ENCODE measurements at places on chromosomes 11 and 22.
A peak's percentile ranks its signal among the peaks of the same experiment; 100 is the strongest.

GRCh38 chr11:1829039-1829820 lies 5.6 kb upstream of the SYT8 start:
- peaks cover 4% of the 10 kb centered on the region for H3K27me3 ChIP-seq
- no peak overlapping the region for H3K4me3 ChIP-seq
- peaks cover 8% of the 10 kb centered on the region for H3K4me1 ChIP-seq
- no peaks in the 10 kb centered on the region for H3K36me3 ChIP-seq
- no peak for DNase-seq

- no peaks in the 10 kb centered on the region for H3K27me3 ChIP-seq
- H3K36me3 ChIP-seq: no peaks in the 10 kb centered on the region
- no peak overlapping the region for H3K27ac ChIP-seq
Observed at GRCh38 chr11:120601536-120601935, 90.0 kb downstream of the GRIK4 start.

GRCh38 chr22:17807578-17808410 lies 33.5 kb upstream of the BID start:
- H3K4me3 ChIP-seq: no peak overlapping the region
- H3K27me3 ChIP-seq: no peaks in the 10 kb centered on the region

DNA sequence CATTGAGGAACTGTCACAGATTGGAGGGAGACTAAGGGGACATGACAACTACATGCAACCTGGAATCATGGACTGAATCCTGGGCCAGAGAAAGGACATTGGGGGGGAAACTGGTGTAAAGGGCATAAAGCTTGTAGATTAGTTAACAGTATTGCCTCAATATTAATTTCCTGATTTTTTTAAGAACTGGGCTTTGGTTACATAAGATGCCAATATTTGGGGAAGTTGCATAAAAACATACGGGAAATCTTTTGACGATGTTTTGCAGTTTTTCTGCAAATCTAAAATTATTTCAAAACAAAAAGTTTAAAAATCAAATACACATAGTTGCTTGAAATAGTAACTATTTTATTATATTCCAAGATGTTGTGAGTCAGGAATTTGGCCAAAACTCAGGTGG lies 2.9 kb upstream of the FOLR3 start:
- peaks cover 3% of the 10 kb centered on the region for H3K4me1 ChIP-seq
- no peaks in the 10 kb centered on the region for H3K36me3 ChIP-seq
- H3K27ac ChIP-seq: peak overlapping the region; percentile 32
- H3K27me3 ChIP-seq: no peaks in the 10 kb centered on the region
- no peak overlapping the region for H3K4me3 ChIP-seq

DNA sequence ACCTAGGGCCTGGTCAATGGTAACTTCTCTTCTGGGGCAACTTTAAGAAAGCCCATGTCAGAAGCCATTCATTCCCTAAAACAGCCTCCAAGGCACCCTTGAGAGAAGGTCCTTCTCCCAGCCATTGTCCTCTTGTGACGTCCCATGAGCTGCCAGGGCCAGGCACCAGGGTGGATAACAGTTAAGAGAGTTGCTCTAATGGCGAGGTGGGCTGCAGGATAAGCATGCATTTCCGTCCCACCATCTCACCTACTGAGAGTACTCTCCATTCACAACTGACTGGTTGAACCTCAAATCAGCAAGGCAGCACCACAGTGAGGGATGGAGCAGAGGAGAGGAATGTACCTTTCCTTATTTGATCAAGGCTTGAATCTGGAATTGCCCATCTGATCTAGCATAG lies 14.6 kb downstream of the POU2AF1 start:
- DNase-seq: no peak
- H3K4me3 ChIP-seq: no peak overlapping the region
- no peaks in the 10 kb centered on the region for H3K36me3 ChIP-seq
- H3K27me3 ChIP-seq: no peaks in the 10 kb centered on the region
- no peaks in the 10 kb centered on the region for H3K4me1 ChIP-seq
- no peak overlapping the region for H3K27ac ChIP-seq

DNA sequence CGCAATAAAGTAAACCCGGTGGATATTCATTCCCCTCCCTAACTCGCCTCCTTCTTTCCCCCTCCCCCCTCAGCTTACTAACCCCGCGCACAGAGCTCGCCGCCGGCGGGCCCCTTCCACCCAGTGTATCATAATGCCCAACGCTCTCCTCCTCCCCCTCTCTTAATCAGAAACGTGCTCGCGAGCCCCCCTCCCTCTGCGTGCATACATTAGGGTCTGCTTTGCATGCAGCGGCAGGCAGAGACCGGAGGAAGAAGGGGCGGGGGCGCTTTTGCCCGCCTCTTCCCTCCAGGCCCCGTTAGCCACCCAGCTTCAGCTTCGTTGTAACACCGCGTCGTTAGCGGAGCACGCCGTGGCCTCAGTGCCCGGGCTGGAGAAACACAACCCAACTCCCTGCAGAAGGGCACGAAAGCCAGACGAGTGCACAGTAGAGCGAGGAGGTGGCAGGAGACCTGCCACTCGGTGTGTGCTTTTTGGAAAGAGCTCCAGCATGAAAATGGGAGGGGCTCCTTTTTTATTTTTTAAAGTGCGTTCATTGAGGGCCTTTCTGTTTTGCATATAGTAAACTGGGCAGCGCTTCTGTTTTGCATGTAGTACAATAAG lies 901 bp upstream of the KMT2A start:
- H3K4me1 ChIP-seq: peaks cover 20% of the 10 kb centered on the region
- peak overlapping the region; percentile 89 for H3K4me3 ChIP-seq
- H3K27ac ChIP-seq: peak overlapping the region; percentile 81
- peak; percentile 62 for DNase-seq
- no peaks in the 10 kb centered on the region for H3K36me3 ChIP-seq

- H3K4me1 ChIP-seq: no peaks in the 10 kb centered on the region
- no peaks in the 10 kb centered on the region for H3K36me3 ChIP-seq
- no peak overlapping the region for H3K4me3 ChIP-seq
- DNase-seq: no peak
- no peak overlapping the region for H3K27ac ChIP-seq
Observed at GRCh38 chr11:95832763-95833162, 42.5 kb downstream of the CEP57 start.

DNA sequence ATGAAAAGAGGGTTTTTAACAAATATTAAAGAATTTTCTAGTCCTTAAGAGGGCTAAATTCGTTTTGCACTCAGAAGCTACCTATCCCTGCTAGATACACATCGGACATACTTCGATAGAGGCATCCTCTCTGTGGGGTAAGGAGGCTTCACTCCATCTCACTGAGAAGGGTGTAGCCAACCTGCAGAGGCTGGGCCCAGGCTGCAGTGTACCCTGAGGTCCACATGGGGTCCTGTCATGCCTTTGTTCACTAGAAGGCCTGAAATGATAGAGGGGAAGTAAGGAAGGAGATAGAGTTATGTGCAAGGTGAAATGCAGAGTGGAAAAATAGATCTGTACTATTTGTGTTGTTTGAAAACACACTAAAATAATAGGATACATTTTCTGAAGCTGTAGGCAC lies 45.6 kb downstream of the IGSF9B start:
- H3K4me3 ChIP-seq: no peak overlapping the region
- DNase-seq: no peak
- H3K27me3 ChIP-seq: no peaks in the 10 kb centered on the region
- H3K27ac ChIP-seq: no peak overlapping the region
- no peaks in the 10 kb centered on the region for H3K36me3 ChIP-seq
- no peaks in the 10 kb centered on the region for H3K4me1 ChIP-seq

GRCh38 chr22:47818496-47818895 lies 1056.0 kb downstream of the TBC1D22A start:
- no peak for DNase-seq
- H3K27ac ChIP-seq: no peak overlapping the region
- H3K27me3 ChIP-seq: no peaks in the 10 kb centered on the region
- H3K36me3 ChIP-seq: no peaks in the 10 kb centered on the region

- H3K27me3 ChIP-seq: no peaks in the 10 kb centered on the region
- no peak for DNase-seq
- no peaks in the 10 kb centered on the region for H3K4me1 ChIP-seq
- H3K36me3 ChIP-seq: no peaks in the 10 kb centered on the region
Observed at GRCh38 chr11:130588471-130588870, 140.0 kb downstream of the ADAMTS15 start.

GRCh38 chr11:59415111-59415510 lies 11.1 kb downstream of the OR5A2 start:
- no peaks in the 10 kb centered on the region for H3K4me1 ChIP-seq
- DNase-seq: no peak
- H3K27ac ChIP-seq: no peak overlapping the region
- no peaks in the 10 kb centered on the region for H3K27me3 ChIP-seq
- H3K4me3 ChIP-seq: no peak overlapping the region

- no peaks in the 10 kb centered on the region for H3K27me3 ChIP-seq
- H3K27ac ChIP-seq: peak overlapping the region; percentile 40
- no peak overlapping the region for H3K4me3 ChIP-seq
- DNase-seq: no peak
- H3K4me1 ChIP-seq: peaks cover 15% of the 10 kb centered on the region
- H3K36me3 ChIP-seq: no peaks in the 10 kb centered on the region
Observed at GRCh38 chr11:128515826-128516778, 71.3 kb downstream of the ETS1 start.

DNA sequence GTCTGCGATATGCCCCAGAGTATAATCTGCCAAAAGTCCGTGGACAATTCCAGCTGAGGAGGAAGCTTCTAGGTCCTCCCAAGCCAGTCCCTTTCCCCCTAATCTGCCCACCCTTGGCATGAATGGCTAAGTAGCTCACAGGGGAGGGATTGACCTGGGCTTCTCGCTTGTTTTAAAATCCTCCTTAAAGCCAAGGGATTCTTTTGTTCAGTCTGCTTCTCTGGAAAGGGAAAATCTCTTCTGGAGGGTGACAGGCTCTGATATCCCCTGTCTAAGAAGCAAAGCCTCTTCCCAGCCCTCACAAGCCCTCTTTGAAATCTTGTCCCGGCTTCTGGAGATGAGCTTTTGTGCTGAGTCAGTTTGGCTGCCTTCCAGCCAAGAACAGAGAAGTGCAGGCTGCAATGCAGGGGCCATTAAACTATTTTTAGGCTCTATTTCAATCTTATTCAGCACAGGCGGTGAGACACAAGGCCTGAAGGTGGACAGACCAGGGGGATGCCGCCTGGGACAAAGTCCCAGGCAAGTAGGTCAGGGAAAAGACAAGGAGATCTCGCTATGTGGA lies 23.9 kb downstream of the NEFH start:
- H3K36me3 ChIP-seq: no peaks in the 10 kb centered on the region
- peaks cover 12% of the 10 kb centered on the region for H3K4me1 ChIP-seq
- H3K27ac ChIP-seq: no peak overlapping the region
- H3K4me3 ChIP-seq: no peak overlapping the region
- H3K27me3 ChIP-seq: no peaks in the 10 kb centered on the region
- peak; percentile 77 for DNase-seq

DNA sequence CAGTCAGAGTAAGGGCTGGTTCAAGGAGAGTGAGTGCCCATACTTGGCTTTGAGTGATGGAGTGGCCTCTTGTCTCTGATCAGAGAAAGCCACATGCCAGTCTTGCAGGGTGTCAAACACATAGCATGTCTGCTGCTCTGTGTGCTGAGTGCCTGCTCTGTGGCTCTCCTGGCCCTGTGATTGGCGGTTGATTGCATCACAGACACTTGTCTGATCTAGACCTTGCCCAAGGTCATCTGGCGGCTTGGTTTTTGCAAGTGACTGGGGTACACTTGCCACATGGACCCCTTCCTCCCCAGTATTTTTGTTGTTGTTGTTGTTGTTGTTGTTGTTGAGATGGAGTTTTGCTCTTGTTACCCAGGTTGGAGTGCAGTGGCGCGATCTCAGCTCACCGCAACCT lies 10.3 kb downstream of the OSBP2 start:
- no peaks in the 10 kb centered on the region for H3K4me1 ChIP-seq
- DNase-seq: no peak
- H3K4me3 ChIP-seq: no peak overlapping the region
- H3K27ac ChIP-seq: peak overlapping the region; percentile 69
- H3K36me3 ChIP-seq: no peaks in the 10 kb centered on the region
- H3K27me3 ChIP-seq: no peaks in the 10 kb centered on the region

GRCh38 chr22:49738006-49738405 lies 89.7 kb downstream of the BRD1 start:
- peaks cover 22% of the 10 kb centered on the region for H3K27me3 ChIP-seq
- no peak overlapping the region for H3K4me3 ChIP-seq
- H3K27ac ChIP-seq: no peak overlapping the region
- DNase-seq: peak; percentile 6
- no peaks in the 10 kb centered on the region for H3K4me1 ChIP-seq

GRCh38 chr11:34240150-34240494 lies 117.7 kb downstream of the ABTB2 start:
- H3K4me1 ChIP-seq: peaks cover 18% of the 10 kb centered on the region
- no peak overlapping the region for H3K27ac ChIP-seq
- H3K36me3 ChIP-seq: no peaks in the 10 kb centered on the region
- DNase-seq: no peak
- H3K4me3 ChIP-seq: no peak overlapping the region

- peaks cover 11% of the 10 kb centered on the region for H3K27me3 ChIP-seq
- peaks cover 7% of the 10 kb centered on the region for H3K4me1 ChIP-seq
- H3K27ac ChIP-seq: peak overlapping the region; percentile 50
- H3K36me3 ChIP-seq: no peaks in the 10 kb centered on the region
- DNase-seq: peak; percentile 23
Observed at GRCh38 chr11:36376009-36376887, 80.2 kb downstream of the PRR5L start.

- no peak for DNase-seq
- H3K36me3 ChIP-seq: no peaks in the 10 kb centered on the region
- no peak overlapping the region for H3K4me3 ChIP-seq
Observed at GRCh38 chr11:124119103-124119502, 3.9 kb downstream of the VWA5A start.

DNA sequence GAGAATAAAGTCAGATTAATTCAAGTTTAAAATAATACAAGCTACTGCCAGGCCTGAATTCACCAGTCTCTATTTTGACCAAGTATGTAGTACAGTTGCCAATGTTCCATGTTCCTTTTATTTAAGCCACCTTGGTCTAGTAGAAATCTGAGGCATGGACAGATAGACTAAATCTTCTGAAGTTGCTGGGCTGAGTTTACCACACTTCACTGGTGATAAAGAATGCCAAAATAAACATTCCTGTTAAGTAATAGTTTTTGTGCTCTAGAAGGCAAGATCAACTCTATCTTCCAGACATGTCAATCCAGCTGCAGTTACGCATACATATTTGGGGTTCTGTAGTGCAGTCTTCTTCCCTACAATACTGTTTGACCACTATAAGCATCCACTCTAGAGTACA lies 83.9 kb upstream of the C11orf87 start:
- H3K4me1 ChIP-seq: no peaks in the 10 kb centered on the region
- no peak for DNase-seq
- H3K27me3 ChIP-seq: no peaks in the 10 kb centered on the region
- no peak overlapping the region for H3K27ac ChIP-seq
- H3K4me3 ChIP-seq: no peak overlapping the region

DNA sequence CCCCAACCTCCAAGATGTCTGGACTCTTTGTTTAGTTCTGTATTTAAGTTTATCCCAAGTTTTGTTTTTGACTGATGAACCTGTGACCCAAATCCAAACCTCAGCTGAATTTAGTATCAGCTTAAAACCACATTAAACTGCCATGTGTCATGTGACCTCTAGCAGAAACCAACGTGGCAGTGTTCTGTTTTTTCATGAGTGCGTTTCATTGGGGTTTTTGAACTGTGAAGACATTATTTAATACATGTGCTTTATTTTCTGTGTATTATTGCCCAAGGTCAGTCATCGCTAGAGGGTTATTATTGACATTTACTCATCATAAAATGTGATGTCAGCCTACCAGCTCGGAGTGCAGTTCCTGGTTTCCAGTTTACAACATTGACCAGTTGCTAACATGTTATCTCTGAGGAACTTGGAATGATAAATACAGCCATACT lies 1.8 kb downstream of the TLCD5 start:
- DNase-seq: no peak
- peaks cover 51% of the 10 kb centered on the region for H3K4me1 ChIP-seq
- H3K27ac ChIP-seq: peak overlapping the region; percentile 95
- H3K36me3 ChIP-seq: peaks cover 12% of the 10 kb centered on the region
